Ovary (tissue), 10 donors: ENCODE measurements at places on chromosomes 2 and 18.

GRCh38 chr18:31511098-31511497 is 13.1 kb downstream of the DSG2 start:
- DNase-seq = no peak

DNA sequence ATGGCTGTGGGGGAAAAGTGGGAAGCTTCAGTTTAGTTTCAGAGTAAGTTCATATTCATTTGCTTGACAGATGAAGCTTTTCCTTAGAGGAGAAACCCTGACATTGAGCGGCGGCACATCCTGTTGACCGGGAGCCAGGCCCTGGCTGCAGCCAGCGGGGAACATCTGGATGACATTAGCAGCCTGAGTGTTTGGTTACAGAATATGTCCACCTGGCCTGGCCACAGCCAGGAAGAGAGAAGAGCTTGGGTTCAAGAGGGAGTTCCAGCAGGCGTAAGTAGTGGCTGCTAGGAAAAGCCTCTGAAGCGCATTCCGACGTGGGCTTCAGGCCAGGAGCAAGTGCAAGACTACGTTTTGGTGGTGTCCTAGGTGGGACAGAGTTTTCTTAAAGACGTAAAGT is 144.9 kb upstream of the MYCN start:
- peak; percentile 50 for DNase-seq

DNA sequence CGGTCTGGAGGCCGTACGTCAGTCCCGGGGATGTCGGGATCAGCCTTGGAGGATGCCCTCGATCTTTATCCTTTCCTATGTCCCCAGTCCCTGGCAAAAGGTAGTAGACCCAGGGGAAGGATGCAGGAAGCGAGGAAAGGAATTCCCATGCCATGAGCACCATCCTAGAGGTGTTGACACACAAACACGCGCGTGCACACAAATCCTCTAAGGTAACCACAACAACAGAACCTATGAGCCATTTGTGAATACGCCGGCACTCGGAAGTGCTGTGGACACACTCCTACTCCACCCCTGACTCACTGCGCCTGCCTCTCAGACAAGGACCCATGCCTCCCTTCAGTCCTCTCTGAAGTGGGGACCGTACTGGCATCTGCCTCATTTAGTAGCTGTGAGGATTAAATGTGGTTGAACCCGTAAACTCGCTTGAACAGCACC is 11.3 kb upstream of the MLPH start:
- no peak for DNase-seq

DNA sequence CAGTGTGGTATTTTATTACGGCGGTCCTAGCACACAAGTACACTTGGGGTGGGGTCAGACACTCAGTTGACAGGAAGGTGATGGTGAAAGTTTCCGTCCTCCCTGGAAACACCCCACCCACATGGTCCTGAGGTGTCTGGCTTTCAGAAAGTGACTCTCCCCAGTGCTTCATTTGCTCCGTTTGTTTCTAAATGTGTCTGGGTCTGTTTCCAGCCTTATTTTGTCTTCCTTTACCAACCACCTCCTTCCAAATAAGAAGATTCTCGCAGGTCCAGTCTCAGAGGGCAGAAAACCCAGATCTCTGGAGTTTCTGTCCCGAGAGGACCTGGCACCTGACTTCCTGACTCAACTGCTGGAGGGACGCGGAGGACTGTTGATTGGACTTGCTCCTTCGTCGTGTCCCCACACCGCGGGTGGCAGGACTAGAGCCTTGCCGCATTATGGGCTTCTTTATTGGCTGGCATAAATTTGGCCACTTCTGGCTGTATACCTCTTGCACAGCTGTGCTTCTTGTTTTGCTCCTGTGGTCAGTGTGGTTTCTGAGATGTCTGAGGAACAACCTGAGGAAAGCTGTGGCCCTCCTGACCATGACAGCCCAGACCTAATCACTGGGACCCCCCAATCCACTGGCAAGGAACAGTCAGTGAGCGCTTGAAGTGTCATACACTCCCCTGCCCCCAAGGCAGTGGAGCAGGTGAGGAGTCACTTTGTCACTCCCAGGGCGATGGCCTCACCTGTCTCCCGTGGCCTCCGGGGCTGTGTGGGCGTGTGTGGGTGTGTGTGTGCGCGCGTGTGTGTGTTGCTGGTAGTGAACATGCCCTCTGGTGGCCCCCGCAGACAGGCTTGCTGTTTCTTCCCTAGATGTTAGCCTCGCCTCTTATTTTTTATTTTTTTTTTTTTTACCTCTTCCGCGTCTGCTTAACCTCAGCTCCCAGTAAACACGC is 45.6 kb downstream of the MEX3C start:
- DNase-seq = no peak

DNA sequence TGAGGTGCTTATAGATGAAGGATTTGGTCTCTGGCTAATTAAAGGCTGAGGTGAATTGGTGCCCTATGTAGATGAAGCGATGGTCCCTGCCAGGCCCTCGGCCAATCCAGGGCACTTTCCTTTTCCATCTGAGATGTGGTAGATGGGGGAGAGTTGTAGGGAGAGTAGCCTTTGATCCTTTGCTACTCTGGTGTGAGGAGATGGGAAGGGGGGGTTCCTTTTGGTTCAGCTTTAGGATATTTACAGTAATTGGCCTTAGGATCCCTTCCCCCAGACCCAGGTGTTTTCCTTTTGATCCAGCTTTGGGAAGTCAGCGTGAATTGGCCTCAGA is 5.4 kb upstream of the ZC3H8 start:
- no peak for DNase-seq

- DNase-seq = no peak
These were observed 1200.4 kb upstream of the CDH2 start for GRCh38 chr18:29377346-29377745.

- DNase-seq = no peak
These were observed 190.1 kb downstream of the CDCA7 start for GRCh38 chr2:173544641-173545363.

GRCh38 chr2:73830871-73831401 is 2.2 kb downstream of the STAMBP start:
- no peak for DNase-seq

DNA sequence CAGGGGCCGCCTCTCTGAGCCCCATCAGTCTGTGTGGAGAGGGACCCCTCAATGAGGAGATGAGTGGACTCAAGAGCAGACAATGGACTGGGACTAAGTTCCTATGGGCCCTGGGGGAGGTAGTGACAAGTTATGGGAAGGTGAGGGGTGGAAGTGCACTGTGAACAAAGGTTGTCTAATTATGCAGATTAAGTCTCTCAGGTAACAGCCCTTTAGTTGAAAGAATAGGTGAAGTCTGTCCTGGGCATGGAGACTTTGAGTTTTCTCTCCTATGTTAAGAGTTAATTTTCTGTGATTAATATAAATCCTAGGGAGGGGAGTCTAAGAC is 243.8 kb downstream of the FAM210A start:
- no peak for DNase-seq

GRCh38 chr2:55014962-55015939 is 35.0 kb downstream of the RTN4 start:
- DNase-seq = no peak

DNA sequence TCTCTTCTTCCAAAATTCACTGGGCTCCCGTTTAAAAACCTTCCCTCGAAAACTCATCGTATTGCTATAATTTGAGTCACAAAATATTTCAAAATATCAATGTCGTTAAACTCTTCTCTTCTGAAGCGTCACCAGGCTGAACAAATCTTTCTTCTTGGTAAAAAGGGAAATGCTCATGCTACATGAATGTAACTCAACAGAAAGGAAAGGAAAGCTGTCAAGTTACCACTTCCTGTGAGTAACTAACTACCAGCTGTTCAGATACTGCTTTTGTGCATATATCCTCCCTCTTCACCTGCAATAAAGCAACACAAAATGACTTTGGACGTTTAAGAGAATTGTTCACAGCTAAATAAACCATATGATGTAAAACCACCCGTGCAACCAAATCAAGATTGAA is 95.4 kb downstream of the DOCK10 start:
- no peak for DNase-seq

GRCh38 chr2:172094294-172095145 is 8.2 kb downstream of the DLX2 start:
- no peak for DNase-seq

- DNase-seq = no peak
These were observed 17.7 kb upstream of the ACOXL start for GRCh38 chr2:110714452-110715224.

DNA sequence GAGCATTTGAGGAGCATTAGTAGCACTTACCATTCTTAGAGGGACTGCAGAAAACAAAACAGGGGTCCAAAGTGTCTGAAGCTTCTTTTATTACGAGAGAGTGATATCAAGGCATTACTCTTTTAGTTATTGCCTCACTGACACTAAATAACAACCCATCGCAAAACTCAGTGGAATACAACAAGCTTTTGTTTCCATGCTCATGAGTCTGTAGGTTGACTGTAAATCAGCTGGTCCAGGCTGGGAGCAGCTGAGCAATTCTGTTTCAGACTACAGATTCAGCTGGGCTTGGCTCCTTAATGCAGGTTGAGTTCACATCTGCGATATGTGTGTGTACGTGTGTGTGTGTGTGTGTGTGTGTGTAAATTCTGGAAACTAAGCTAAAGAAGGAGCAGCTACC is 501.8 kb upstream of the PKDCC start:
- DNase-seq = no peak

- DNase-seq = no peak
These were observed 437.7 kb upstream of the HNRNPA3 start for GRCh38 chr2:176774766-176775451.

DNA sequence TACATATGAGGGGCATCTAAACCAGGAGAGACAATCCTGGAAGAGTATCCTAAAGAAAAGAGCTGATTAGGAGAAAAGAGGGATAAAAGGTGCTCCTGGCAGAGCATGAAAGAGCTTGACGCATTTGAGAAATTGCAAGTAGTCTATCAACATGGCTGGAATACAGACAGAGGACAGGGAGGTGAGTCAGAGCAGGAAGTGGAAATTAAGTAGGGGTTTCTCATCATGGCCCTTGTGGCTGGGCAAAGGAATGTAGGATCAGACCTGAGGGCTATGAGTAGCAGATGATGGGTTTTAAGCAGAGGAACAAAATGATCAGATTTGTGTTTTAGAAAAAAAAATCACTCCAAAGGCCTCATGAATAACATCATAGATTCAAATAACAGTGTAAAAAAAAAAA is 49.2 kb upstream of the UGP2 start:
- DNase-seq = no peak

DNA sequence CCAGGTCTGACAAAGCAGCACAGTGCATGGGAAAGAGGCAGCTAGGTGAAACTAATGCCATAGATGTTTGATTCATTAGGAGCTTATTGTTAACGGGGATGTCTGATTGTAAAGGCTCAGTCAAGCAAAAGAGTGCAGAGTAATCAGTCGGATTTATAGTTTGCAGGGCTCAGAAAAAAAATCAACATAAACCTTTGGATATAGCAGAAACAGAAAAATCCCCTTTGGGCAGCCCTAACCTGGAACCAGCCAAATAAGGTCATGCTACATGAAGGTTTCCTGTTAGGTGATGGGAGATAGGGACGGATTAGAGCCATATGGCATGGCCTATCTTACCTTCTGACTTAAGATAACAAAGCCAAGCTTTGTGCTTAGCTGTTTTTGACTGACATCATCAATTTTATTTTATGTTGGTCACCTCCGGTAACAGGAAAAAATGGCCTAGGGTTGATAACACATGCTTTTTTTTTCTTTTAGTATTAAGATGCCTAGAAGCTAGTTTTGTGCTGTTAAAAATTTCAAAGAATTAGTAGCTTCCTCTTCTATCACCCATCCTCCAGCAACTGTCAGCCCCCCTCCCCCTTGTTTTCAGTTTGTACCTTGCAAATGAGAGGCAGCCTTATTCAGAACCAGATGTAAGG is 60.7 kb upstream of the ZEB2 start:
- no peak for DNase-seq

DNA sequence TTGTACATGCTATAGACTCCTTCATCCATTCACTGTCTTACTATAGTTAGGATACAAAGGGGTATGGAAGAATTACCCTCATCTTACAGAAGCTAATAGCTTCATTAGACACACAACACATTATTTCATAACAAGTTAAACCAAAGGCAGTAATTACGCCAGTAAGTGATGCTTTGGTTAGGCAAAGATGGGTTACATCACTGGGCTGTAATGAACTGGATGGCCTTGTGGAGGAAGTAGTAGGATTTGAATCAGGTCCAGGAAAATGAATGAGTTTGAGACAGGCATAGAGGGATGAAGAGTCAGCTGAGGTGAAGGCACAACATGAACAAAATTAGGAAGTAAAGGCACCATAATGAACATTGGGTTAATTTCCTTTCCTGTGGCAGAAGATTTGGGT is 80.1 kb downstream of the SOCS6 start:
- no peak for DNase-seq

DNA sequence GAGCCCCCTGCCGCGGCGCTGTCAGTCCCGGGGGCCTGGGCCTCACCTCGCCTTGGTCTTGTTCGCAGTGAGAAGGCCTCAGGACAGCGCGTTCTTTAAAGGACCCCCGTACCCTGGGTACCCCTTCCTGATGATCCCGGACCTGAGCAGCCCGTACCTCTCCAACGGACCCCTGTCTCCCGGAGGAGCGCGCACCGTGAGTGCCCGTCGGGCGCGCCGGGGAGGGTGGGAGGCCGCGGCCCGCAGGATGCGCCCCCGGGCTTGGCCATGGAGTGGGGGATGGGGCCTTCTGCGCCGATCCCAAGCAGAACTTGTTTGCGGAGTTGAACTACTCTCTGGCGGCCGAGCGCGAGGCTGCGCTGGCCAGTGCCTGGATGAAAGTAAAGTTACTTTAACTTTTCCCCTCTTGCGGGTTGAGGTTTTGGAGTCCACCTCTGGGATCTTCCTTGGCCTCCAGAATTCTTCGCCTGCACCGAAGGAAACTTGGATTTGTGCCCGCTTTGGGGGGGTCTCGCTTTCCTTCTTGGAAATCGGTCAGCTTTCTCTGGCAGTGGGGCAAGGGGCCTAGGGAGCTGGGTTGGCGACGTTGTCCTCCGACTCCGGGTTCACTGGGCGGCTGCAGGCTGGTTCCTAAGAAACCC is 1.2 kb downstream of the TCF7L1 start:
- peak; percentile 63 for DNase-seq

DNA sequence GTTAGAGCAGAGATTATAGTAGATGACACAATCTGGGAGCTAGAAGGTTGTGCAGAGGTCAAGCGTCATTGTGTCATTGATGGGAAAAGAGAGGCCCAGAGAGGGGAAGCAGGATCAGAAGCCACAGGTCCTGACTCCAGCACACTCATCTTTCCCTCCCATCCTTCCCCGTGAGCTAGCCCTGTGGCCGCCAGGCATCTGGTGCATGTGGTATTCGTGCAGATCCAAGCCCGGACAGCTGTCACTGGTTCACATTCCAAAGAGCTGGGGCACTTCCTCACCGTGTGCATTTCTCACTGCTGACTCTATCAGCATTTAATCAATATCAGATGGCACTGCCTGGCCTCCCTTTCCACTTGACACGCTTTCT is 94.1 kb upstream of the THOC1 start:
- no peak for DNase-seq

- no peak for DNase-seq
These were observed 7.2 kb downstream of the RAB11FIP5 start for GRCh38 chr2:73105511-73105971.
